ENCODE measurements at places on chromosomes 1 and 21. TPM values are rescaled to one million over a fixed set of nuclear protein-coding genes. Genes with fewer than 3 reads are reported as not detected.

- DNase-seq: no peak
Measured at GRCh38 chr1:172885971-172886370, 164.8 kb downstream of the TNFSF18 start.

DNA sequence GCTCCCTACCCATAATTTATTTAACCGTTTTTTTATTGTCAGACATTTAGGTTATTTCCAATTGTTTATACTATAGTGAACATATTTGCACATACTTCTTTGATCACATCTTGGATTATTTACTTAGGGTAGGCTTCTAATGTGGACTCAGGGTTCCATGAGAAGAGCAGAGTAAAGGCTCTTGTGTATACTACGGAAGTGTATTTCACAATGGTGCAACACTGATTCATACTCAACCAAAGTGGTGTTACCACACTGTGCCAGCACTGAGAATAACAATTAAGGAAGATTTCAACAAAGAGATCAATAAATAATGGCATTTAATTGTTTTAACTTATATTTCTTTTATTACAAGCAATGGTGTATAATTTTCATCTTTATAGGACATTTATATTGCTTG is 251.2 kb downstream of the ZNF326 start:
- no peak for DNase-seq

GRCh38 chr21:35801391-35801790 is 258.9 kb downstream of the SETD4 start:
- no peak for DNase-seq

SPATC1L gene
- total RNA-seq: 9.5 TPM

ALPL gene
- total RNA-seq: 1.3 TPM

DNA sequence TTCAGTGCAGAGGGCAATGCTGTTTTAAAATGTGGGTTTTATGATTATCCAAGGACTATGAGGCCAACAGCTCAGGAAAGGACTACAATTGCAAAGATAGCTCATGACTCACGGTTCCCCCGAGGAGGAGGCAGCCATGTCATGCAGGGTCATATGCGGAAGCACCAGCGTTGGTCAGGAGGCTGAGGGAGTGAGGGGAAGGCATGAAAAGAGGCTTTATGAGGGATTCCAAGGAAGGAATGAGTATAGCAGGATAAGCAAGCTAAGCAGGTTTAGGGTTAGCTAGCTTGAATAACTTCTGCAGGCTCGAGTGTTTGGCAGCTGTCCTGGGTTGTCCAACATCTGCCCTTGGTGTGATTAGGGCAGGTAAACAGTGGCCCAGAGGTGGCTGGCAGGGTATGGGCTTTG is 495.1 kb downstream of the SETD4 start:
- peak; percentile 91 for DNase-seq

- DNase-seq: no peak
Measured at GRCh38 chr1:30822006-30822405, 64.4 kb upstream of the LAPTM5 start.

FMOD gene
- total RNA-seq: 0.86 TPM

GRCh38 chr1:167602840-167603239 is 27.2 kb upstream of the RCSD1 start:
- DNase-seq: no peak

DNA sequence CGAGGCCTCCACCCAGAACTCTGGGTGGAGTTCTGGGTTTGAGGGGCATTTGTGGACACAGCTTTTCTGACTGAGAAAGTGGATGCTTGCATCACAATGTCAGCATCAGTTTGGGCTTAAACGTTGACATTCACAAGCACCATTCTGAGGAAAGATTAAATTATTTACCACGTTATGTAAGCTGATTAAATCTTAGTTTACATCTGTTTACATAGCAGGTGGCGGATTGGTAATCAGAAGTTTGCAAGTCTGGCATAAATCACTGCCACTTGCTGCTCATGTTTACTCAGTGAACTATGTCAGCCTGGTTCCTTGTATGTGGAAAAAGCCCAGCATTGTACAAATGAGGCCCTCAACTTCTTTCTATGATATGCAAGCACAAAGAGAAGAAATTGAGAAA is 310.1 kb downstream of the PAPPA2 start:
- DNase-seq: no peak

DNA sequence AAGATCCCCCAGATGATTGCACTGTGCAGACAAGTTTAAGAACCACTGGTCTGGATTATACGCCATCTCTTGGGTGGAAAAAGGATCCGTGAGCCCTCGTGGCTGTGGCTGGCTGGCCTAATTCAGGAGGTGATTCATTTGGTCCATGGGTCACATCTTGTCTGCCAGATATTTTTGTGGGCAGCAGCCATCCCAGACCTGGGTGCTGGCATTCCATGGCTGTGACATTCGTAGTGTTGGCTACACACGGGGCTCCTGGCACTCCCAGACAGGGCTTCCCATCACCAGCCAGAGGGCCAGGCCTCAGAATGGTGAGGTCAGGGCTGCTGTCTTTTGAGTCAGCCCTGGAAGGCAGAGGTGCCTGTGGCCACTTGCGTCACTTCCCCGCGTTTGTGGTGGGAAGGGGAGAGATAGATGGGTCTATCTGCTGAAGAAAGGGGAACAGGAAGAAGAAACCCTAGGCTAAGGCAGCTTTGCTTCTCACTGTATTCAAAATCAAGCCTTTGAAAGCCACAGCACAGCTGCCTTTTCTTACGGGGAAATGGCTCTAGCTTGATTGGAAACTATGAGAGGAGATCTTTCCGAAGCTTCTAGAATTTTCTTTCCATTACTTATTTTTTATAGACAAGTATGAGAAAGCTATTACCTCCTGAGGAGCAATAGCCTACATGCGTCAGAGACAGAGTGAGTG is 32.4 kb downstream of the EIF2D start:
- no peak for DNase-seq

- no peak for DNase-seq
Measured at GRCh38 chr1:181347495-181348390, 135.6 kb upstream of the CACNA1E start.

DNA sequence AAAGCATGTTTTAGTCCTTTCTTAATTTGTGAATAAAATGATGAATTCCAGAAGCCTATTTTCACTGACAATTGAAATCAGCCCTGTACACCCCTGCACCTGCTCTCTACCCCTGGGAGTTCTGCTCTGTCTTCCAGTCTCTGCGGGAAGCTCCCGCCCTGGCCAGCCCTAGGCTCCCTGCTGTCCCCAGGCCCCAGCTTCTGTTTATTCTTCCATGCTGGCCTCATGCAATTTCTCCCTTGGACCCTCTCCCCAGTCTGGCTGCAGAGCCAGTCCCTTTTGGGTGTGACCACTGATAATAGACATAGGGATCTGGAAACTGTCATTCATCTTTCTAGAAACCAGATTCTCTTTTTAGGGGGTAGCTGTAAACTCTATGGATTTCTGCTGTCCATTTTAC is 258.6 kb downstream of the GRIK3 start:
- DNase-seq: no peak

- DNase-seq: no peak
Measured at GRCh38 chr1:10539411-10540043, 64.8 kb downstream of the PEX14 start.

PATJ gene
- 9.5 TPM for total RNA-seq

- no peak for DNase-seq
Measured at GRCh38 chr1:235767795-235768194, 98.9 kb downstream of the LYST start.

SLC39A1 gene
- total RNA-seq: 153 TPM

GRCh38 chr1:178344513-178345091 is 152.2 kb downstream of the CLEC20A start:
- peak; percentile 67 for DNase-seq

GRCh38 chr21:8991088-8991907 is 1530.1 kb upstream of the TPTE start:
- DNase-seq: peak; percentile 82

DNA sequence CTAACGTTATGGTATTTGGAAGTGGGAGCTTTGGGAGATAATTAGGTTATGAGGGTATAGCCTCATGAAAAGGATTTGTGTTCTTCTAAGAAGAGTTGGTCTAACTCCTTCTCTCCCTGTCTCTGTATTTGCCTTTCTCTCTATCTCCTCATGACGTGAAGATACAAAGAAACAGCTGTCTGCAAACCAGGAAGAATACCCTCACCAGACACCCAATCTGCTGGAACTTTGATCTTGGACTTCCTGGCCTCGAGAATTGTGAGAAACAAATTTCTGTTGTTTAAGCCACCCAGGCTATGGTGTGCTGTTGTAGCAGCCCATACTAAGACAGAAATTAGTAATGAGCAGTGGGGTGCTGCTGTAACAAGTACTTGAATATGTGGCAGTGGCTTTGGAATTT is 16.1 kb downstream of the C1orf141 start:
- DNase-seq: no peak

DNA sequence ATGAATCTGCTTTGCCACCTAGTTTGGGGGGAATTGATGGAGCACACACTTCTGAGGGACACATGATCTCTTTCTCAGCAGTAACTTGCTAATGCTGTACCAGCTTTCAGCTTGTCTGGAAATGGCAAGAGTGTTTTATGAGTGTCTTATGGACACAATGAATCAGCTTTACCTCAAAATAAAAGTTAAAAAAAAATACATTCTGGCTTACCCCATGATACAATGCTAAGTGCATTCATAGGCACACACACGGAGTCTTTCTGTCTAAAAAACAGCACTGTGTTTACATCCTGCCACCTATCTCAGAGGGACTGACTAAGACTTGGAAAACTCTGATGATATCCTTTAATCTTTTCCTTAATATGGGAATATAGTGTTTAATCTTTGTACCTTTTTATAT is 455.5 kb upstream of the ADAMTS5 start:
- DNase-seq: no peak

GRCh38 chr1:22286491-22286890 is 143.6 kb upstream of the WNT4 start:
- DNase-seq: no peak

HPDL gene
- total RNA-seq: 1.3 TPM

DNA sequence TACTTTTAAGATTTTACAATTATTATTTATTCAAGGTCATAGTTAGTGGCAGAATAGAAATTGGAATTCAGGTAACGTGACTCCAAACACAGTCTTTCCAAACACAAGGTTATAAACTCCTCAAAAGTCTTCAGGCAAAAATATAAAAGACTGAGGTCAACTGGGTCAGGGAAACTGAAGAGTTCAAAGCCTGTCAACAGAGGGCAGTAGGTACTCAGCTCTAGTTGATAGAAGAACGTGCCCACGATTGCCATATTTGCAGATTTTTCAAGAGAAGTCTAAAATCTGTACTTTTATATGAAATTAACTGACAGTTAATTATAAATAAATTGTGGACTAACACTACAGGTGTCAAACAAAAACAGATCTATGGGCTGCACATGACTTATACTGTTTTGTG is 135.0 kb downstream of the LHX4 start:
- DNase-seq: no peak

- peak; percentile 91 for DNase-seq
Measured at GRCh38 chr1:33338048-33338439, 17.1 kb upstream of the A3GALT2 start.

- DNase-seq: peak; percentile 19
Measured at GRCh38 chr1:186812570-186812969, 16.2 kb upstream of the PLA2G4A start.

GRCh38 chr1:38038861-38039260 is 7.7 kb downstream of the POU3F1 start:
- no peak for DNase-seq

TFF2 gene
- not detected for total RNA-seq

DNA sequence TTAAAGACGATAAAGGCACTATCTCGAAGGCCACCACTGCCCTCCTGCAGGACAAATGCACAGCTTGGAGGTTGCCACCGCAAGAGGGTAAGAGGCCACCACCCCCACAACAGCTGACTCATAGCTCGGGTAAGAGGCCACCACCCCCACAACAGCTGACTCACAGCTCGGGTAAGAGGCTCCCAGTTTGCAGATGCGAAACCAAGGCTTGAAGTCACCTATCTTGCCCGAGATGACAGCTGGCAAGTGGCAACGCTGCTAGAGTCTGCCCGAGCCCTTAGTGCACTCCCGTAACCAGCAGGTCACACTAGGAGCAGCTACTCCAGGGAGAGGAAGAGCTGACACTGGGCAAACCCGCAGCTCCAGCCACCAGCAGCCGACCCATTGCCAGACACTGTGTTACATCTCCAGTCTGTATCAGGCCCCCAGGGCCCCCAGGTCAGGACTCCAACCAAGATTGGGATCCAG is 17.1 kb upstream of the SPSB1 start:
- DNase-seq: peak; percentile 91

SYT14 gene
- total RNA-seq: 3.9 TPM

DNA sequence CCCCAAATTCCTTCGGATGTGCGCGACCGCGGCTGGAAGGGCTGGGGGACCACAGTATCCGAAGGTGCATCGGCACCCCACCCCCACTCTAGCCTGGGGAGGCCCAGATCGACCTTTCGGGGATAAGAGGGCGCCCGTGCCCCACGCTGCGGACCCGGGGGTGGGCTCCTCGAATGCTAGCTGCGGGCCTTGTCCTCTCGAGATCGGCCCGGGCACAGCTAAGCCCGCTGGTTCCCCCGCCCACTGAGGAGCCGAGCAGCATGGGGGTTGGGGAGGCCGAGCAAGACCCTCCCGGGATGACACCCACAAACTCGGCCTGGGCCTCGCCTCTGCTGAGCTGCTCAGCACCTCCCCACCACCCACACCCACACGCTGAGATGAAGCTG is 653 bp upstream of the IFFO2 start:
- no peak for DNase-seq

LRRC53 gene
- total RNA-seq: not detected

SLC9A1 gene
- total RNA-seq: 7.4 TPM

GRCh38 chr1:6867321-6867720 is 82.1 kb downstream of the CAMTA1 start:
- DNase-seq: no peak

DNA sequence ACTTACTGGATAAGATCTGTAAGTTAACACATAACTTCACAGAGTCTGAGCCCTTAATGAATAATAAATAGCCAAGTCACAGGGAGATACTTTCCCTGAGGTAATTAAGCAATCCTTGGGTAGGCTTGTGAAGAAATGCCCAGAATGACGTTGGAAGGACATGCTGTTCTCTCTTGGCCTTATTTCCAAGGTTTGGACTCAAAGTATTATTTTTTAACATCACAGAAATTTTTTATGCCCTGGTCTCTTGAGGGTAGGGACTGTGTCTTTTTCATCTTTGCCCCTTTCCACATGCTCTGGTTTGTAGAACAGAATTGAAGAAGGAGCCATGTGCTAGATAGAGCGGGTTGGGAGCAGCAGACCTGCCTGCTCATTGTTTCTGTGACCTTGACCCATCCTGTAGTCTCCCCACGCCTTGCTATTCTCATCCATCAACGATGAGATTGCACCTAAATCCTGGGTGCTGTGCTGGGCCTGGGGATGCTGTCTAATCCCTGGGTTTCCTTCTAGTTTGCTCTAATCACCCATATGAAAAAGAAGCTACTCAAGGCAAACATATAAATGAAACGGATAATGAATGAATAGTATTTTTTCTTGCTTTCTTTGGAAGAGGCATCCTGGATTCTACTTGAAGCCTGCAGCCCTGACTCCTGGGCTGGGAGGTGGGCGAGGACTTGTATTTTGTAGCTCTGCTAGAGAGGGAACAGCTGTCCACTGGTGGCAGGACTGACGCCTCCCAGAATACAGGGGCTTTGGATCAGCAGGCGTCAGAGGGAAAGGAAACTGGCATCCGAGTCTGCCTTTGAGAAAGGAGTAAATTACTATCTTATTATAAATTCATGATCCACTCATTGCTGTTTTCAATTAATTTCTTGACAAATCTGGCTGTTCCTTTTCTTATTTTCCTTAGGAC is 17.5 kb upstream of the LAMTOR5 start:
- peak; percentile 72 for DNase-seq

- no peak for DNase-seq
Measured at GRCh38 chr1:186473047-186473446, 12.1 kb upstream of the PDC start.

- peak; percentile 31 for DNase-seq
Measured at GRCh38 chr1:212669102-212669501, 30.5 kb downstream of the BATF3 start.
